ENCODE measurements at places on chromosomes 4 and X.

- no peak for DNase-seq
Observed at GRCh38 chrX:130039847-130040246, 57.4 kb downstream of the BCORL1 start.

GRCh38 chrX:130623518-130623917 is 221.7 kb downstream of the RBMX2 start:
- DNase-seq = no peak

DNA sequence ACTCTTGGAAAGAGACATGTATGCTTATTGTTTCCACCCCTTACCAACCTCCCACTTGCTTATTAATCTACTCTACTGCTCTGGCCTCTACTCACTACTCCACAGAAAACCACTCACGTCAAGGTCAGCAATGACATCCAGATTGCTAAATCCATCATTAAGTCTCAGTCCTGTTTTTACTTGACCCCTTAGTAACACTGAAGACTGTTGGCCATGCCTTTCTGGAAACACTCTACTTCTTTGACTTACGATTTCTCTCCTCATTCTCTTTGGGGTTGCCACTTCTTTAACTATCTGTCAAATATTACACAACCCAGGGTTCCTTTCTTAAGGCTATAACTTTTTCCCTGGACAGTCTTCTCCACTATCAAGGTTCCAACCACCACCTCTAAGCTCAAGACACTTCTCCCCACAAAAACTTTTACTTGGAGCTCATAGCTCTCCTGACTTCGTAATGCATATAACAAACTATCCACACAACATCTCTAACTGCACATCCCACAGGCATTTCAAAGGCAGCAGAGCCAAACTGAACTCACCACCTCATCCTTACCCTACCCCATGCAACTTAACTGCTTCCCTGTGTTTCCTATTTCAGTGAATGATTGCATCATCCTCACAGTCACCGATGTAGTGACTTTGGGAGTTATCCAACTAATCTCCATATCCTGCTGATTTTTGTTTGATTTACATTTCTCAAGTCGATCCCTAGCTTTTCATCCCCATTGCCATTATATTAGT is 15.8 kb upstream of the MAGEA4 start:
- DNase-seq = no peak

DNA sequence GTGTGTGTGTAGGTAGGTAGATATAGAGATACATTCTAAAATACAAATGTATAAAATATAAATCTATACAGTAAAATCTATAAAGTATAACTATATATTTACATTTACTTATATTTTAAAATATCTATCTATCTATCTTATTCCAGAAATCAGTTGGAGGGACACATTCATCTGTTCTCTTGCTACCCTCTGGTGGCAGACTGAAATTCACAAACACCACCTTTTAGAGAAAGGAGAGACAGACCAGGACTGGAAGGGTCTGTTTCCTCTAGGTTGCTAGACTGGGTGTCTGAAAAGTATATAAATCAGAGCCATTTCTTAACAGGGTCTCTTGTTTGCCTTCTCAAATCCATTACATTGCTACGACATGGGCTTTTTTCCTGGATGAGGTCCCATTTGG is 343.0 kb downstream of the OPHN1 start:
- no peak for DNase-seq

GRCh38 chrX:23786268-23786815 is 3.4 kb downstream of the SAT1 start:
- no peak for DNase-seq

DNA sequence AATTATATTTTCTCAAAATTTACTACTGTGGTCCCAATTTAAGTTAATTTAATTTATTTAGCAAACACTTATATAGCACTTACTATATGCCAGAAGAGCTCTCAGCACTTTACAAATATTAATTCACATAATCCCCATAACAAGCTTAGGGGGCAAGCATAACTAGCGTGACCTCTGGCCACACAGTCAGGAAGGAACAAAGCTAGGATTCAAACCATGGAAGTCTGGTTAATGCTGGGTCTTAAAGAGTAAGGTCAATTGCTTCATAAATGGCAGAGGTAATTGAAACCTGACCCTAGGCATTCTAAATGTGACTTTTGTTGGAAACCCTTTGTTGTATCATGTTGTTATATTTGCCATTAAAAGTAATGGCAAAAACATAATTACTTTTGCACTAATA is 279.5 kb upstream of the EMCN start:
- DNase-seq = no peak

All from NCI-H1105 treated with DMSO at 0.1 percent for 48 hours (cell line).